Lung microvascular endothelial cell (primary cell): ENCODE measurements at places on chromosomes 7 and 10. TPM values are rescaled to one million over a fixed set of nuclear protein-coding genes. Genes with fewer than 3 reads are reported as not detected.
A peak's percentile ranks its signal among the peaks of the same experiment; 100 is the strongest.

FAM221A gene
- 4.1 and 8.1 TPM in 2 replicates for total RNA-seq

SPAM1 gene
- not detected in 2 replicates for total RNA-seq

EGR2 gene
- under 0.01 and 0.20 TPM in 2 replicates for total RNA-seq

BTRC gene
- 7.1 and 7.2 TPM in 2 replicates for total RNA-seq

CACNB2 gene
- total RNA-seq: not detected in 2 replicates

DNA sequence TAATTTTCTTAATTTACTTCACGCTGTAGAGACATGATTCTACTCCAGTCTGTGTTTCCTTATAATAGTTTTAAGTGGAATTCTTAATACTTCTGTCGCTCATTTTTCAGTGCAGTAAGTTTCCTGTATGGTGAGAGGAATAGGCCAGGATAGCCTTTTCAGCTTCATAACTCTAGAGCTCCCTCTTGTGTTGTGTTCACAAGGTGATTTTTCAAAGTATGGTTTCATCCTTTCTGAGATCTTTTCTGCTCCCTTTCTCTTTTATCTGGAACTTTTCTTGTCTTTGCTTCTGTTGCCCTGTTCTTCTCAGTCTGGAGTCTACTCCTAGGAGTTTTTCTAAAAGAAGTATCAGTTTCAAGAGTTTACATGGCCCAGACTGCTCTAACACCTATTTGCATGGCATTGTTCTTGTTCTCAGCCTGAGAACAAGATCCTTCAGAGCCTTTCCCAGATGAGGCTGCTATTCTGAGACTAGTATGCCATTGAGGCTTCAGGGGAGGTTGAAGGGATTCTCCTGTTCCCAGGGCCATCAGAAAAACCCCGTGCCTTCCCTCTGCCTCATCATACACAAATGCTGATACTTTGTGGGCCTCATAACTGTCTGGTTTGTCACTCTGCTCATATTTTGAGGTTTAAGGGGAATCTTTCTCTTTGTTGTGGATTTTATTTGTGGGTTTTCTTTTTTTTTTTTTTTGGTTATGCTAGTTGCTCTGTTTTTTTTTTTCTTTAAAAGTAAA is 21.8 kb downstream of the NET1 start:
- DNase-seq: peak; percentile 83

GRCh38 chr10:99421233-99421739 is 9.1 kb downstream of the GOT1 start:
- DNase-seq: no peak

DNA sequence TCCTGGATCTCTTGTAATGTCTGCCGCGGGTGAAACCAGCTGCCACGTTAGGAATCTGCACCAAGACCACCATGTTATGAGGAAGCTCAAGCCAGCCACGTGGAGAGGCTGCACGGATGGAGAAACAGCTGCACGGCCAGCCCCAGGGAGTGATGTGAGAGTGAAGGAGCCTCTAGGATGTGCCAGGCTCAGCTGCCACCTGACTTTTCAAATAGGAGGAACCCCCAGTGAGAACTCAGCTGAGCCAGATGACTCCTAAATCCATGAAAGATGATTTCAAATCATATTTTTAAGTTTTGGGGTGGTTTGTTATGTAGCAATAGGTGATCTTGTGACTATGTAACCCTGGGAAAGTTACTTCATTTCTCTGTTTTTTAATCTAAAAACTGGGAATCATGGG is 71.7 kb downstream of the PRKAG2 start:
- DNase-seq: no peak

DNA sequence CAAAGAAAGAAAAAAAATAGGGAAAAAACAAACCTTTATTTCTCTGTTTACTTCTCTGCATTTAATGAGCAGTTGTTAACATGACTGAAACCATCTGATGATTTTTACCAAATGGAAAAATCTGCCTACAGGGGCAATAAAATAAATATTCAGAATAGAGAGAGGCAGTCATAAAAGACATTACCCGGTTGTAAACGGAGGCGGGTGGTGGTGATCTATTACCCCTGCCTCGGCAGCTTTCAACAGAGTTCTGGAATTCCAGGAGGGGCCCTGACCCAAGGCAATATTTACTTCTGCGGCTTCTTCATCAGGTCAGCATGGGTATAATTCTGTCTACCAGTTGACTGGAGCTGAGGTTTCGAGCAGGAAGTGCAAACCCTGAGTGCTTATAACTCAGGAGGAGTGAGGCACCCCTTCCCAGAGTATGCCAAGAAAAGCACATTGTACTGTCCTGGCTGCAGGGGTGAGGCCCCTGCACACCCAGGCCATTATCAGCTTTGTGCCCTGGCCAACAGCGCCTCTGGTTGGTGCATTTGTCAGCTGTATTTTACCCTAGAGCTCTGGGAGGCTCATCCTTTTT is 8.2 kb upstream of the CXCL12 start:
- no peak for DNase-seq

- no peak for DNase-seq
Measured at GRCh38 chr7:121531175-121532070, 135.3 kb upstream of the FAM3C start.

GRCh38 chr10:77844713-77845445 is 81.7 kb downstream of the DLG5 start:
- DNase-seq: peak; percentile 87

DNA sequence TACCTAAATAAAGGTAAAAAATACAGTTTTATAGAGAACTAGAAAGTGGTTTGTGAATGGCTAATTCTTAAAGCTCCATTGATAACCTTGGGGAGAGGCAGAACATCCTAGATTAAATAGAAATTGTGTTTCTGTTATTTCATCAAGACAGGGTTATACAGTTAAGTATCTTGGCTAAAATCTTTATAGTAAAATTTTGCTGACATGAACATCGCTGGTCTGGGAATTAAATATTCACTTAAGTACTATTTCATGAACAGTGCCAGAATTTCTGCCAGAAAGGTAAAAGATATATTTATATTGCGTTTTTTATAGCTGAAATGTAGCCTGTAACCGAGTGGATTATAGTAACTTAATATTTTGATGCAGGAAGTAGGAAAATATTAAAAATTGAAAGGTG is 53.7 kb upstream of the HBP1 start:
- no peak for DNase-seq

DNA sequence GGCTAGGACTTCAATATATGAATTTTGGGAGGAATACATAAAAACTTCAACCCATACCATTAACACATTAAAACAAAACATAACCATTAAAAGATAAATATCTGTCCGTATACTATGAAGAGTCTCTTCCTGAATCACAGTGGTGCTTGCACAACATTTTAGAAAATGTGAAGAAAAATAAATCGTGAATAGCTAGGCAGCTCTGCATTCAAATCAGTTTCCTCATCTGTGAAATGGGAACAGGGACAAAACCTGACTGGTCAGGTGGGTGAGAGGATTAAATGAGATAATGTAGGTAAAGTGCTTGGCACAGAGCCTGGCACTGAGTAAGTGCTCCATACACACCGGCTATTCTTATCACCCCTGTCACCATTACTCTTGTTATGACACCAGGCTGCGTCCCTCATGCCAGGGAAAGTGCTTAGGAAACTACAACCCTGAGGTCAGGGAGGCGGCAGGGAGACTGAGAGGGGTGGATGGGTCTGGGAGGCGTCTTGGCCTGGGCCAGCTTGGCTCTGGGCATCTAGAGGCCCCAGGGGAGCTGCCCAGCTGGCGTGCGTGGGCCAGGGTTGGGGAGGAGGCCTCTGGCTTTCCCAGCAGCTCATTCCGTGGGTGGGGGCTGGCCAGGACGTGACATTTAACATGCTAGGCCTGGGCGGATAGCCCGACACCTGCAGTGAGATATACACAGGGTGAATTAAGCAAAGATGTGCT is 78.3 kb downstream of the SH3PXD2A start:
- DNase-seq: no peak

DNA sequence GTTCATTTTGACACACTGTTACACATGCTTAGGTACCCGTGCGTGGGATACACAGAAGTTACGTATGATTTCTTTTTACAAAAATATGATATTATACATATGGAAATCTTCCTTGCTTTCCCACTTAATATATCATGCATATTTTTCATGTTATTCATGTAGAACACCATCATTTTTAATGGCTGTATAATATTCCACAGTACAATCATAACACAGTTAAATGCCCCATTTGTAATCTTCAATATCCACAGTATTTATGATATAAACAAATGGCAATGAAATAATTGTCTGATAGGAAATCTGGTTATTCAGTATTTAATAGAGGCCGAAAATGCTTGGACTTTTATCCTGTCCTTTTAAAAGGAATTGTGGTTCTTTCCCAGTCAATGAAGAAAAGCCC is 23.2 kb downstream of the VIPR2 start:
- no peak for DNase-seq

DNA sequence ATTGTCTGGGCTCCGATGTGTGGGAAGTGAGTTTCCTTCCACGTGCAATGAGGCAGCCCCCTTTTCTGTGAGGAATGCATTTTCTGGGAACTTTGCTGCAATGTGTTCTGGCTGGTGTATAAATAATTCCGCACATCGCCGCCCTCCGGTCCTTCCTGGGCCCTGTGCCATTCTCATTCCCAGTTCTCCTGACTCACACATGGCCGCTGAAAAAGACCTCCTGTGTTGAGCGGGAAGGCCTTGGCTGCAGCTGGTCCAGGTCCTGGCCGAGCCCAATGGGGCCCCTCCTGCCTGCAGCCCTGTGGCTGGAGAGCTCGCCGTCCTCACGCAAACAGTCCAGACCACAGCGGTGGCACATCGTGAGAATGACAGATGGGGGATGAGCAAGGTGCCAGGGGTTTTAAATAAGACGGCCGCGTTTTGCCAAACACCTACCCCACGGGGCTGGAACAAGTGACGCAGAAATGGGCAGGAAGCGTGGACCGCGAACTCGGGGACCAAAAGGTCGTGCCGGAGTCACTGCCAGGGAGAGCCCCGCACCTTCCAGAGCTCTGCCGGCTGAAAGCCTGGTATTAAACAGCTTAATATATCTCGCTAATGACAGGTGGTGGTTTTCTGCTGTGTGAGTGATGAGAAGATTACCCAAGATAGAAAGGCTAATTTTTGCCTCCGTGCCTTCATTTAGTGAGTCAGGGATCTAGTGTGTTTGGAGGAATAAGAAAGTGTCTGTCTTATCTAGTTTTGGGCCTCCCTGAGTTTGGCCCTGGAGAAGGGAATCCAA is 37.0 kb downstream of the FAM20C start:
- no peak for DNase-seq

GRCh38 chr10:29174389-29174788 is 114.5 kb upstream of the LYZL1 start:
- DNase-seq: no peak

DNA sequence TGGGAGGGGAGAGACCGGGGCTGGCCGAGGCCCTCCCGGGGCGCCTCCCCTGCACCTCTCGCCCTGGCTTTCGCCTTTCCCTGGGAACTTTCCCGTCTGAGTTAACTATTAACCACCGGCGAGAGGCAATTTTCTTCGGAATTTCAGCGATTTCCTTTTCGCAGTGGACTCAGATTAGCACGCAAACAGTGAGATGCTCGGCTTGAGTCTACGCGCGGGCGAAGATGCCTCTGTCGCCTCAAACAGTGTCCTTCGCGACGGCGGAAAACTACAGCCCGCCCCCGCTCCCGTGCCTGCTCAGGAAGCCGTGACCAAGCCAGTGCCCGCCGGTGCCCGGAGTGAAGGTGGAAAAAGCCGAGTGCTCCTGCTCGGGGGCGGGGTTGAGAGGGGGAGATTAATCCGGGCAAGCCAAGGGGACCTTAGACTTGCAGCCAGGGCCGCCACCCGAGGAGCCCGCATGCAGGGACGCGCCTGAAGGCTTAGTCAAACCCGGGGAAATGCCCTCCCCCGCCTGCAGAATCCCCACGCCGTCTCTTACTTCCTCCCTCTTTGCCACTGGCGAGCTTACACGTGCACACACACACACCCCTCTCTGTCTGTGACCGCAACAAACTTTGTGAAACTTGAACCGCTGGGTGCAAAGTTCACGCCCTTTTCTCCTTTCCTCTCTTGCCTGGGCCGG is 14.5 kb upstream of the PAX2 start:
- peak; percentile 9 for DNase-seq

DNA sequence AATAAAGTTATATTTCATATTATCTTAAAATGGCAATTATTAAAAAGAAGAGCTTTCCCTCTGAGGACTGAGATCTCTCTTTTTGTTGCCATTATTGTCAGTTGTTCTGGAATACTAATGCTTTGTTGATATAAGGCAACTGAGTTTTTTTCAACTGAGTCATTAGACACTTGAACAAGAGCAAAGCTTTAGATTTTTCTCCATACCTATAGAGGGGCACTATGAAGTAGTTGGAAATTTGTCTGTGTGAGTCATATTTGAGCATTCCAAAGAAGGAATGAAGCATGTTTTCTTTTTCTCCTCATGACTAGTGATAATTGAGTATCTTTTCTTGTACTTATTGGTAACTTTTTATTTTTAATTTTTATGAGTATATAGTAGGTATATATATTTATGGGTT is 24.5 kb downstream of the RPA3 start:
- no peak for DNase-seq

- DNase-seq: no peak
Measured at GRCh38 chr10:71040846-71041605, 152.7 kb upstream of the PCBD1 start.

GRCh38 chr7:87505557-87506245 is 30.2 kb upstream of the ABCB4 start:
- no peak for DNase-seq

GRCh38 chr10:104340641-104341040 is 2.4 kb upstream of the ITPRIP start:
- DNase-seq: peak; percentile 10

DNA sequence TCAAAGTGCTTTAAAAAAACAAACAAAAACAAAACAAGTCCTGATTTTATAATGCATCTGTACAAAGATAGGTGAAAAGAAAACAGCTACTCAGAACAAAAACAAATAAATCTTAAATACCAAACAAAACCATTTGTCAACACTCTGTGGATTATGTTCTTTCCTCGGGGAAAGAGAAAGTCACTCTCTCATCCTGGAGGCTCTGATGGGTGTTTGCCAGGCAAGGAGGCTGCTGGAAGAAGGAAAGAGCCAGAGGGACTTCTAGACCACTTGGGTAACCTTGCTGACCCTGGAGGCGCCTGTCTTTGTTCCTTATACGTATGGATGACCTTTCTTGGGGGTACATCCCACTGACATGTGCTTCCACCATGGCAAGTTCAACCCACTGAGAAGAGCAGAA is 92.8 kb downstream of the ZRANB1 start:
- no peak for DNase-seq
